Activated gamma-delta T cell (primary cell): ENCODE measurements at places on chromosomes 16 and 17.
A peak's percentile ranks its signal among the peaks of the same experiment; 100 is the strongest.

DNA sequence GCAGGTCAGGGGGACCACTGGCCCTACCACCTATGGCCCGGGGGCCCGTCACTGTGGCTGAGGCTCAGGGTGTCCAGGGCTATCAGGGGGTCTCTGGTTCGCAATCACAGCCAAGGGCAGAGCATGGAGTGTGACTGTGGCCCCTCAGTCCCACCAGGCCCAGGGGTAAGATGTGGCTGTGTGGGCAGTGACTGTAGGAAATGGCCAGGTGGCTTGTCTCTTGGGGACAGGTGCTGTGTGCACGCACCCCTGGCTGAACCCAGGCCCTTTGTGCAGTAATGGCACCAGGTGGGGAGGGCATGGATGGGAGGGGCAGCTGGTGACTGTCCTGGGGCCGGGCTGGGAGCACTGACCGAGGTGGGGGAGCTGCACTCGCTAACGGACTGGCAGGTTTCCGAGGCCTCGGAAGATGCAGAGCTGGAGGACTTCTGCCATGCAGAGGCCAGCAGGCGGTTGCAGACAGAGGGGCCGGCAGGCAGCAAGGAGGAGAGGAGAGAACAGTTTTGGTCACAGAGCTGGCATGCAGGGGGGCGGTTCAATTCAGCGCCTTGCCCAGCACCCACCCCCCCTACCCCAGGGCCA is 18.8 kb downstream of the IL34 start:
- no peak for DNase-seq

GRCh38 chr16:49849037-49849753 is 6.7 kb downstream of the ZNF423 start:
- DNase-seq: no peak

- no peak for DNase-seq
Measured at GRCh38 chr16:29876217-29876593, 13.2 kb upstream of the CDIPT start.

DNA sequence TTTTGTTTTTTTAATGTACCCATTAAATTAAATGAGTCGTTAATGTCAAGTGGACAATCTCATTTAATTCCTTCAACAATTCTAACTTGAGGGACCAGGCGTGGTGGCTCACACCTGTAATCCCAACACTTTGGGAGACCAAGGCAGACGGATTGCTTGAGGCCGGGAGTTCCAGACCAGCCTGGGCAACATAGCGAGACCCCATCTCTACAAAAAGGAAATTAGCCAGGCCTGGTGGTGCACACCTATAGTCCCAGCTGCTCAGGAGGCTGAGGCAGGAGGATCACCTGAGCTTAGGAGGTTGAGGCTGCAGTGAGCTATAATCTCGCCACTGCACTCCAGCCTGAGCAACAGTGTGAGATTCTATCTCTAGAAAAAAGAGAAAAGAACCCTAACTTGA is 20.7 kb upstream of the GSG1L start:
- no peak for DNase-seq

DNA sequence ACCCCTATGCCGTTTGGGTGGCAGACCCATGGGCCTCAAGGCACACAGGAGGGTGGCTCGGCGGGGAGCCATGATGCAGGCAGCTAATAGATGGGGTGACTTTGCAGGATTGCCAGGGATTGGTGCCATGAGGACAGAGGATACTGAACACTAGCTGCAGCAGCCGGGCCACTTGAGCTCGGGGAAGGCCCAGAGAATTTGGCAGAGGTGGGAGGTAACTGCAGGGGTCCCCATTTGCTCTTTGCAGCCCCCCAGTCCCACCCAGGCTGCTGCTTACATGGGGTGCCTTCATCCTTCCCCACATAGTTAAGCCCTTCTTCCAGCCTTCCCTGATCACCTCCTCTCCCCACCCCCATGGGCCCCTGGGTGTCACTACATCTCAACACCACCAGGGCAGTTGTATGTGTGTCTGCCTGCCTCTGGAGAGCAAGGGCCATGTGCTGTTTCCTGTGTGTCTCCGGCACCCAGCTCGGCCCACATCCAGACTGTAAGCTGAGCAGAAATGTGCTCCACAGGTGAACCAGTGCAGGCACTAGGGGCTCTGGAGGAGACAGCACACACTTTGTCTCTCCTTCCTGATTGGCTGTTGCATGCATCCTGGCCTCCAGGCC is 52.0 kb downstream of the SREBF1 start:
- DNase-seq: no peak

GRCh38 chr17:6554342-6554741 is 2.0 kb downstream of the PITPNM3 start:
- DNase-seq: no peak

GRCh38 chr16:84380405-84380804 is 12.1 kb downstream of the ATP2C2 start:
- no peak for DNase-seq

GRCh38 chr16:1963806-1964505 is 670 bp downstream of the RPS2 start:
- DNase-seq: no peak

GRCh38 chr16:85616607-85617321 is 3.6 kb downstream of the GSE1 start:
- DNase-seq: no peak

DNA sequence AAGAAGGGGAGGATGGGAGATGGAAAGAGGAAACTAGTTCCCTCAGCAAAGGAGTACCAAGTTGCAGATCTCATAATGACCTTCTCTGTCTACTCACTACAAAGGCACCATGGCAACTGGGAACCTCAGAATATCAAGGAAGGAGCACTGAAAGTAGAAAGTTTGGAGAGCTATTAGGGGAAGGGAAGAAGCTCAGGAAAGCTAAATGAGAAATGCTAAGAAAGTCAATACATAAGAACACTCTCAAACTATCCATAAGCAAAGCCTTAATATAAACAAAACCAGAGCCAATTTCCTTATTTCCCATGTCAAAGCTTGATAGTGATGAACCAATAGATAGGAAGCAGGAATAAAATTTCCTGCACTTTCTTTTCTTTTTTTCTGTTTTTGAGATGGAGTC is 57.9 kb upstream of the C17orf78 start:
- no peak for DNase-seq

- DNase-seq: no peak
Measured at GRCh38 chr16:87074641-87075318, 242.4 kb downstream of the C16orf95 start.

GRCh38 chr16:58086381-58087208 is 42.6 kb downstream of the CFAP20 start:
- no peak for DNase-seq

GRCh38 chr16:27228621-27229501 is 25.5 kb downstream of the KDM8 start:
- no peak for DNase-seq

DNA sequence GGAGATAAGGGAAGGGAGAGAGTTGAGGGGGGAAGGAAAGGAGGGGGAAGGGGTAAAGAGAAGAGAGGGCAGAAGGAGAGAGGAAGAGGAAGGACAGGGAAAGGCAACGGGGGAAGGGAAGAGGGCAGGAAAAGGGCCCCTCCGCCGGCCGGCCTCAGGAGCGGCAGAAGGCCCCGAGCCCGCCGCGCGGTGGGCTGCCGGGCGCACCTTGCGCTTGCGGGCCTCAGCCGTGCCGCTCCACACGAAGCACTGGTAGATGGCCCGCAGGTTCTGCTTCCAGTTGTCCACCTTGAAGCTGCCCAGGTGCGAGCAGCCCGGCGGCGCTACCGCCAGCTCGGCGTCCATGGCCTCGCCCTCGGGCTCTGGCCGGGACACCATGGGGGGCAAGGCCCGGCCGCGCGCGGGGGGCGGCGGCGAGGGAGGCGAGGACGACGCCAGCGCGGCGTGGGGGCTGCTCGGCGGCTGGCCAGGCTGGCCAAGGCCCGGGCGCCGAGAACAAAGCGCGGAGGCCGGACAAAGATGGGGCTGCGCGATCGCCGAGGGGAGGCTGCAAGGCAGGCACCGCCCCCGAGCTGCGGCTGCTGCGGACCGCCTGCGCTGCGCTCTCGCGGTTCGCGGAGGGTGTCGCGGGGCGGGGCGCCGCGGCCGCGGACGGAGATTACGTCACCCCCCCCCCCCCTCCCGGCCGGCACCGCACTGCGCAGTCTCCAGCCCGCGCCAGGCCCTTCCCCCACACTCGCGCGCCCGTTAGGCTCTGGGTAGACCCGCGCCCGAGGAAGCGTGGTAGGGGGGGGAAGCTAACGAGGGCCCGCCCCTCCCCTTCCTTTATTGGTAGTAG is at the start of gene USP22:
TSS of gene USP22 (minus strand) at position 554 of the 838 bp plus-strand sequence. CDS start at position 378, 176 bp downstream.
- peak; percentile 94 for DNase-seq

DNA sequence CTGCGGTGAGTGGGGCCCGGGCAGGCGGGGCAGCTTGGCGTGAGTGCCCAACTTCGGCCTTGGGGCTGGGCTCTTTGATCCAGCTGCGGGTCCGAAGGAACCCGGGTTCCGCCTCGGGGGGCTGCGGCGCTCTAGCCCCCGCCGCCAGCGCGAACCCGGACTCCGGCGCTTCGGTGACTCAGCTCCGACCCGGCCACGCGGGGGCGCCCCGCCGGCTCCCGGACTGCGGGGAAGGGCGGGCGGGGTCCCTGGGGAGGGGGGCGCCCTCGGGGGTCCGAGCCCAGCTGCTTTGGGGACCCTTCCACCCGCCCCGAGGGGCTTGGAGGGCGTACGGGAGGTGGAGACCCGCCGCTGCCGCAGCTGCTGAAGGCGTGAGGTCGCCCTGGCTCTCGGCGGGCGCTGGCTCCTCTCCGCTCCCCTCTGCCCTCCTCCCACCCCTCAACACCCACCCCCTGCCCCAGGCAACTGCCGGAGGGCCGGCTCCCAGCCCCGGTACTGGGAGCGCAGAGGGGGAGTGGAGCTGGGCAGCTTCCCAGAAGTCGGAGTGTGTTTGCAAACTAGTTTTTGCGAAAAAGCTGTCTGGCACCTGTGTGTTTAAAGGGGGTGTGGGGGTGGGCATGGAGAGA is 516 bp downstream of the CPNE2 start:
- peak; percentile 29 for DNase-seq

DNA sequence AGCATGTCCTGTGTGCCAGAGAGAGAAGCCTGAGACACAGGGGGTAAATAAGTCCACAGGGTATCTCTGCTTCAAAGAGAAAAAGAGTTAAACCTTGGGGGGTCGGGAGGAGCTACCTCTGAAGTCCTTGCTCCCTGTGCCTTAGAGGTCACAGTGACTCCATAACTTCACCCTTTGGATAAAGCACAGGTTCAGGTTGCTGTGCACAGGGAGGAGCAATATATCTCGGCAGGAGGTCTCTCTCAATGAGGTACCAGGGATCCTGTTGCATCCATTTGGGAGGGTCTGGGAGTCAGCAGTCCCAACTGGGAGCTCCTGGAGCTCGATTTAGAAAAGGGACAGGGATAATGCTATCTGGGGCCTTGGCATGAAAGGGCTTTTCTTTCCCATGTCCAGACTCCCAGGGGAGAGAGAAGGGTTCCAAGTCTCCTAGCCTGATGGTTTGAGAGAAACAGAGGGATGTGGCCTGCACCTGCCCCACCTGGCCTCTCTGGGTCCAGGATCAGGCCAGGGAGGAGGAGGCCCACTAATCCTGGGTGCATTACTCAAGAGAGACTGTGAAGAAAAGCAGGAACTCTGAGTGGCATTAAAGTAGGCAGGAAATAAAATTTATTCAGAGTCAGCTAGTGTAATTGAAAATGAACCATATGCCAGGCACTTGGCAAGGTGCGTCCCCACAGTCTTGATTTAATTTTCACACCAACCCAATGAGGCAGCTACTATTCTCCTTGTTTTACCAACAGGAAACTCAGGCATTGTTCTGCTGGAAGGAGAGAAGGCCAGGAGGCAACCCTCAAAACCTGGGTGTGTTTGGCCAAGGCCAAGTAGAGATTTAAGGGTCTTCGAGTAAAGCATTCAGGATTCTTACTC is 40.7 kb downstream of the CUEDC1 start:
- DNase-seq: no peak

DNA sequence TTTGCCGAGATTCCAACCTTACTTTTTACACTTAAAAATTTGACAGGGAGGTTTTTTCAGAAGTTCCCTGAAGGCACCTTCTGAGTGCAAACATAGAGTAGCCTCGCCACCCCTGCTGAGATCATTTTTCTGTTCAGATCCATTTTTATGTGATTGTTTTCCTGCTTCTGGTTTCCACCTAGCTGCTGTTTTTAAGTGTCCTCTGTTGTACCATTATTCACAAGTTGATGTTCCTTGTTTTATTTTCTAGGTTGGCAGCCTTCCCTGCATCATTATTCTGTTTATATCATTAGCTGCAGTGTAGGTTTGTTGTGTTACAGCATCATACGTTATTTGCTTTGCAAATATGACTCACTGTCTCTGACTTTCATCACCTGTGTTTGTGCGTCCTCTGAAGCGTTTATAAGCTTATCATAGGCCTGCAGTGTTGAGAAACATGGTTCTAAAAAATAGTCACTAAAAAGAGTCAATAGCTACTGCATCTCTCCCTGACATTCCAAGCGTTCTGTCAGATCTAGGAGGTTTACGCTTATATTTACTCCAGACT is 116.9 kb upstream of the CLEC3A start:
- DNase-seq: no peak

GRCh38 chr17:4010754-4011153 is 46.5 kb upstream of the ATP2A3 start:
- DNase-seq: no peak

DNA sequence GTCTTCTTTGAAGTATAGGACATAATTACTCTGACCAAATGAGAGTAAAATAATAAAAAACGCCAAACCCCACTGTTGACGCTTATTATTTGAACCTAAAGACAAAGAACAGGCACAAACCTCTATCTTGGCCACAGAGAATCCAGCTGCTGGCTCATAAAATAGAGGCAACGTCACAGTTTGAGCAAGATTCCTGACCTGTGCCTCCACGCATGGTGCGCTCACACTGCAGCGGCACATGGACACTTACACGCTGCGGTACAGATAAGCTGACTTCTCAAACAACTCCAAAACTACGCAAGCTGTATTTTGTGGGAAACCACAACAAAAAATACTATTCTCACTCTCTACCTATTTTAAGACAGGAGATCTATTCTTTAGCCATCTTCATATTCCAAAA is 38.8 kb upstream of the TRAP1 start:
- no peak for DNase-seq

- DNase-seq: no peak
Measured at GRCh38 chr17:10126616-10127501, 71.5 kb downstream of the GAS7 start.

DNA sequence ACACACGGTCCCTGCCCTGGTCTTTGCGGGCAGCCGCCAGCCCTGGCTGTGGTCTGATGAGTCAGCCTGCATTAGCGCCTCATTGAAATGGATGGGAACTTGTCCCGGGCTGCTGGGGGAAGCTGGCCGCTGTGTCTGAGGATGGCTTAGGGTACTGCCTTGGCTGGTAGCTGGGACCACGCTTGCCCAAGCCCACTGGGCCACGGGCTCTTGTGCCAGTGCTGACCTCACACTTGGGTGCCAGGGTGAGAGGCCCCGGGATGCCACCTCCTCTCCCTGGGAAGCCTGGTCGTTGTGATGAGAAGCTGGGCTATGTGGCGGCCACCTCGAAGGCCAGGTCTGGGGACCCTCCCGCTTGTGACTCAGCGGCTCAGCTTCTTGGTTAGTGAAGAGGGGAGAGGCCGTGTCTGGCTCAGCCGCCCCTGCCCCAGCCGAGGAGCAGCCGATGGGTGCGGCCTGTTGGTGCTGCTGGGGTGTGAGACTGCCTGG is 10.7 kb downstream of the CACNA1H start:
- no peak for DNase-seq
